ENCODE measurements at places on chromosomes 7 and 10.

DNA sequence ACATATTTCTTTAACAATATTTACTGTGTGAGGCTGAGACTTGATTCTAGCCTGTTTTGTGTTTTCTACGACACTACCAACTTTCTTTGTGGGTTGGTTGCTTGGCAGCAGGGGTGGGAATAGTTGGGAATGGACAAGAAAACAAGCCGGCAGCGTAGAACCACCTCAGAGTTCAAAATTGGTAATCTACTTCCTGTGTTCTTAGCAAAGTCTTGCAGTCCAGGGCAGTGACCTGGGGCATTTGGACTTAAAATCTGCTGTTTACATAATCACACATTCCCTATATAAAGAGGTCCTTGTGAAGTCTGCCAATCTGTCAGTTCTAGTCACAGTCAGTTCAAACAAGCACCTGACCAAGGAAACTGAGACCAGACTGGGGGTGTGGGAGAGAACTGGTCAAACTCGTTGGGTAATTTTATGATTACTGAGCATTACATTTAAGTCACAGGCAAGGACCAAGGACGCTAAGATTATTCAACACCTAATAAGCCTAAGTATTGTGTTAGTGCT, 167.9 kb downstream of the CPEB3 start:
- no peak for DNase-seq

DNA sequence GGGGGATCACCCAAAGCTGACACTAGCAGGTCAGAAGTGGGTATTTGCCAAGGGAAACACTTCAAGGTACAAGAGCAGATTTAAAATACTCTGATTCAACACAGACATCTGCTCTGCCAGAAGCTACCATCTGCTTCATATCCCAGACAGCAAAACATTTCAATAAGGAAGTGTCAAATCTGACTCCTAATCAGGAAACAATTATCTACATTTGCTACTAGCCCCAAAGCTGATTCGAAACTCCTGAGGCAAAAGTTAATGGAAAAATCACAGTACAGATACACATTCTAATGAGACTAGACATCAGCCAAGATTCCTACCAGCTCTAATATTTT, 48.9 kb downstream of the PARD3 start:
- DNase-seq = no peak

GRCh38 chr7:112481833-112482670, 1.3 kb downstream of the LSMEM1 start:
- DNase-seq = no peak

DNA sequence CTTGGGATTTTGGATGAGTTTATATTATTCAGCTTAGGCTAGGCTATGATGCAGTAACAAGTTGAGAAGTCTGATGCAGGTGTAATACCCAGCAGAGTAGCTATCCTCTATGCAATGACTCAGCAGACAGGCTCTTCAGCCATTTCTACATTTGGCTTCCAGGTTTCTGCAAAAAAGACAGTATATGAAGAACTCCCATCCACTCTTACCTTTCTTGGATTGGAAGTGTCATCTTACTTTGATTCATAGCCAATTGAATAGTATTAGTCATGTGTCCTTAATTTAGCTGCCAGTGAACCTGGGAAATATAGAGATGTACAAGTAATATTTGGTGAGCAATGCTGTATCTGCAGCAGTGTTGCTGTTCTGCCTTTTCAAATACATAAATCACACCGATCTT, 127.8 kb upstream of the NPSR1 start:
- no peak for DNase-seq

- DNase-seq = no peak
Observed at GRCh38 chr10:42755028-42755451, 27.6 kb upstream of the BMS1 start.

DNA sequence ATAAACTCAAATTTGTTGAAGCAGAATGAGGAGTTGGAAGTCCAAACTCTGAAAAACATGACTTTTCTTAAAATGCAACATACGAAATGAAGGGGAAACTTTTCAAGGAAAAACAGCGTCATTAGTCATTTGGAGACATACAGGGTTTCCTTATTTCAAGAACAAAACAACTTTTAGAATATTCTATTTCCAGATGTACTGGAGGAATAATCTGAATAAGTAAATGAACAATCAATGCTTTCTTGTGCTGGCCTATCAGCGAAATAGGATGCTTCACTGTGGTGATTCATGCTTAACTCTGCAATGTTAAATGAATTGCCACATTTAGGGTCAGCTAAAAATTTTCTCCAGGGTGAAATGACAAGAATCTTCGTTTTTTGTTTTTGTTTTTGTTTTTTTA, 114.3 kb downstream of the SEMA3C start:
- no peak for DNase-seq

GRCh38 chr7:146728611-146729010, 612.0 kb downstream of the CNTNAP2 start:
- DNase-seq = no peak

DNA sequence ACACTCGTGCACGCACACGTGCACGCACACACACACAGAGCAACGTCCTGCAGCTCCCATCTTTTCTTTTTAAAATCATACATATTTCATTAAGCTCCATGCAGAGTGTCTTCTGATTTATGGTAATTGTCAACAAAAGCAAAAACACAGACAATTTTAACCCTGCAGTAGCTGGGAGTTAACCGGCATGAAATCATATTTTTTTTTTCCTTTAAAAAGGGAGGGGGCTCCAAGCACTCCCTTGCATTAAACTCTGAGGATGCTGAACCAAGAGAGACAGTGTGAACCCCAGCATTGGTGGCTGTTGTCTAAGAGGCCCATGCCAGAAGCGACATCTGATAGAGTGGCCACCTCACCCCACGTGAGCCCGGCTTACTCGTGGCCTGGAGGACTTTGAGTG, 542.6 kb downstream of the DNAJB6 start:
- DNase-seq = no peak

GRCh38 chr10:50885097-50885859, at the start of gene A1CF:
Gene A1CF (minus strand): TSS chr10:50885627. CDS start chr10:50859940, 25,687 bp downstream.
- no peak for DNase-seq

DNA sequence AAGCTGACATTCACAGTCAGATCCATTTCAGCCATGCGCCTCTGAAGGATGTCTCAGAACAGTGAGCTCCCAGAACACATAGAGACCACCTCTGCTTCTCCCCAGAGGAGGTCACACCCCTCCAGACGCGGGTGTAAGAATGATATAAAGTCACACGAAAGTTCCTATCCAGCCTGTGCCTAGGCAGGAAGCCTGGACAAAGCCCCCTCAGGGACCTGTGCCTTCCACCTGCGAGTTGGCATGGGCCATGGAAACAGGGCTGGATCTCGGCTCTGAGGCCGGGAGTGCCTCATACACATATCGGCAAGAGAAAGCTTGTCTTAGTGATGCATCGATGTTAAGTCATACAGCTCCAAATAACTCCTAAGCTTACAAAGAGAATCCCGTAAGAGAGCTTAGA, 5.0 kb downstream of the VIPR2 start:
- no peak for DNase-seq

DNA sequence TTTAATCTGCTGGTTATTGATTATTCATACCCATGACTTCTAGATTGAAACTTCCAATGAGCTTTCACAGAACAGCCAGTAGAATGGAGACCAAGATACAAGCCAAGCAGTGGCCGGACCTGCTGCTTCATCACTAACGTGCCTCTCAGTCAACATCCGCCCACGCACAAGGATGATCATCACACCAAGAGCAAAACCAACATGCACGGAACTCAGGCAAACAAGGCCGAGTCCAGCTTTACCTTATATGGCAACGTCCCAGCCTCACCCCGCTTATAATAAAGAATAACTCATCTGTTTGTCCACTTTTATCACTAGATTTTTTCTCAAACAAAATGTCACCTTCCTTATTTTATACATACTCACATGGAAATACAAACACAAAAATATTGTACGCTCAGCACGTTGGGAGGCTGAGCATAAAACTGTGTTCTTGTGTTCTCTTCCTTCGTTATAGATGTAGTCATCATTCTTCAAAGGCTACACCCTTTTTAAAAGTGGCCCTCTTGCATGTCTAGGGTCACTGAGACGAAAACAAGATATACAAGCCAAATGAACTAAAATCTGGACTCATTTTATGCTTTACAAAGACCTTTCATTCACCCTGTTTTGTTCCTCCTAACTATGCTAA, 122.7 kb downstream of the SFMBT2 start:
- DNase-seq = peak; percentile 3

DNA sequence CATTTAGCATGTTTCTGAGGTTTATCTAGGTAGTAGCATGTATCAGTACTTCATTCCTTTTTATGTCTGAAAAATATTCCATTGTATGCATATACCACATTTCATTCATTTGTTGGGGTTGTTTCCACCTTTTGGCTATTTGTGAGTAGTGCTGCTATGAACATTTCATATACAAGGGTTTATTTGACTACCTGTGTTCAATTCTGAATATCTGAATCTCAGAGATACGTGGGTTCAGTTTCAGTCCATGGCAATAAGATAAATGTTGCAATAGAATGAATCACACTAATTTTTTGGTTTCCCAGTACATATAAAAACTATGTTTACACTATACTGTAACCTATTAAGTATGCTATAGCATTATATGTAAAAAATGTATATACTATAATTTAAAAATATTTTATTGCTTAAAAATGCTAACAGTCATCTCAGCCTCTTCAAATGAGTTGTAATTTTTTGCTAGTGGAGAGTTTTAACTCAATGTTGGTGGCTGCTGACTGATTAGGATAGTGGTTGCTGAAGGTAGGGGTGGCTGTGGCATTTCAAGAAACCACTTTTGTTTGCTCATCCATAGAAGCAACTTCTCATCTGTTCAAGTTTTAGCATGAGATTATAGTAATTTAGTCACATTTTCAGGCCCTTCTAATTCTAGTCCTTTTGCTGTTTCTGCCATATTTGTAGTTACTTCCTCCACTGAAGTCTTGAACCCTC, 13.9 kb downstream of the PLEKHA1 start:
- DNase-seq = no peak

DNA sequence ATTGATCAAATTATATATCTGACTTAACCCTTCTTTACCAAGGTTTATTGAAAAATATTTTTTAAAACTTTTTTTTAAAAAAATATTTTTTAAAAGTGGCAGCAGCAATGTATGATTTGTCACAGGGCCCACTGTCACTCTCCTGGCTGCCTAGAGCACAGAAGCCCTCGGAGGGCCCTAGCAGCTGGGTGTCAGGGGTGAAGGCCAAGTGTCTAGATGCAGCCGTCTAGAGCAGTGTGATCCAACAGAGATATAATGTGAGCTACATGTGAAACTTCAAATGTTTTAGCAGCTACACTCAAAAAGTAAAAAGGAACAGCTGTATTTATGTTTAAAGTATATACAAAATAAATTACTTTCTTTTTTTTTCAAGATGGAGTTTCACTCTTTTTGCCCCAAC, 112.7 kb downstream of the ARHGAP22 start:
- no peak for DNase-seq

DNA sequence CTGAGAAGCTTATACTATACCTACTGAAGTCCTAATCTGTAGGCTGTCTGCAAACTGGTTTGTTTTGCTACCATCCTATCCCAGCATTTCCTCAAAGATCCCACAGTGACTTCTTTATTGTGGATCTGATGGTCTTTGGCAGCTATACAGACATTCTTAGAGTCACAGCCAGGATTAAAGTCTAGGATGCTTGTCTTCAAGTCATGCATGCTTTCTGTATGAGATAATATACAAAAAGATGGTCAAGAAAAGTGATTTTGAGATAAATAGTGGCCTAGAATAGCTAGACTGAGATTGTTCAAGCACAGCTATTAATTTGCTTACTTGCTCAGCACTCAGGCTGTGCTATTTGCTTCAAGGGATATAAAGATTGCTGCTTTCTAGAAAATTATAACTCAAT, 454.4 kb downstream of the AUTS2 start:
- DNase-seq = no peak

DNA sequence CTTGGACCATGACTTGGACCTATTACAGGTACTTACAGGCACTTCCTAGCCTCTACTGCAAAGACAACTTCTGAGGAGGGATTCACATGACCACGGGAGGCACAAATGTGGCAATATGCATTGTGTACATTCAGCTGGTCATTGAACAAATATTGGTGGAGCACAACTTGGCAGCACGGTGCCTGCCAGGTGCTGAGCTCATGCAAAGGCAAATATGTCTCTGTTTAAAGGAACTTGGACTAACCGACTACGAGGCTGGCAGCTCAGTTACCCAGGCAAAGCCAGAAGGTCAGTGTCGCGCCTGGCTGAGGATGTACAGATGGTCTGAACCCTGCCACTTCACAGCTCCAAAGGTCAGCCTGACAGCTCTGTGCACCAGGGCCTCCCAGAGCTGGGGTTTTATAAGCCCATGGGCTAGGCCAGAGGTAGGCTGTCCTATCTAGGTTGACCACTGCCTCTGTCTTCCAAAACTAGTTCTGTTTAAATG, 6.1 kb downstream of the DENND11 start:
- peak; percentile 84 for DNase-seq

DNA sequence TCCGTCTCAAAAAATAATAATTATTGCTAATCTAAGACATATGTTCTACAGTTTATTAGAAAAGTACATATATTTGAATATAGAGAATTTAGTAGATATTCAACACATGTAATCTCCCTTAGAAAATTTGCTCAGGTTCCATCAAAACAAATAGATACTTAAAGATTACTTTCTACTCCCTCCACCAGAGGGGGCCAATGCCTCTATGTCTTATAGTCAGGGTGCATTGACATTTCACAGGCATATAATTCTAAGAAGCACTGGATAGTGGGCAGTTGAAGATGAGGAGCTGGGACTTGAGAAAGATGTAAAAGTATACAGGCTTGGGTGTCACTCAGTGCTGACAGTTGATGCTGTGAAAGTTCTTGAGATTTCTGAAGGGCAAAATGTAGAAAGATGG, 301.6 kb upstream of the HPS1 start:
- no peak for DNase-seq

GRCh38 chr10:80197972-80198916, 7.1 kb downstream of the ANXA11 start:
- no peak for DNase-seq

GRCh38 chr7:6286486-6286885, 14.1 kb upstream of the CYTH3 start:
- no peak for DNase-seq

GRCh38 chr10:71671994-71672946, 47.3 kb downstream of the C10orf105 start:
- DNase-seq = no peak

GRCh38 chr7:158804335-158804734, 25.0 kb downstream of the ESYT2 start:
- no peak for DNase-seq

GRCh38 chr10:116385311-116385710, 42.3 kb upstream of the PNLIPRP3 start:
- no peak for DNase-seq

DNA sequence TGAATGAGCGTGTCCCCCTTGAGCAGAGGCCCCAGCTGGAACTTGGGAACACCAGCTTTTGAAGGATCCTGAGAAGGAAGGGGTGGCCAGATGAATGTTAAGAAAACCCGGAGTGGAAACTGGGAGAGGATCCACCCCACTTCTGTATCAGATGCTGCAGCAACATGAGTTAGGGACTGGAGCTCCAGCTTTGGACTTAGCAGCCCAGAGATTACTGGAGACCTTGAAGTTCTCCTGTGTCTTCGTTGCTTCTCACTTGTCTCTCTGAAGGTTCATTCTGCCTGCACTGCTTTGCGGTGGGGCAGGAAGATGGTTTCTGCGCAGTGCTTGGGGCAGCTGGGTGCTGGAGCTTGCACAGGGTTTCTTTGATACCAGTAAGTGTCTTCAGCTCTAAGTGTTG, 9.3 kb downstream of the TMEM248 start:
- DNase-seq = no peak

- DNase-seq = no peak
Observed at GRCh38 chr7:33627741-33628140, 277.6 kb upstream of the BMPER start.
